ENCODE measurements at places on chromosomes 3 and 15.

GRCh38 chr15:96027501-96027900 is 303.0 kb upstream of the NR2F2 start:
- no peak for DNase-seq

GRCh38 chr3:112900113-112900512 is 53.4 kb upstream of the CD200R1L start:
- peak; percentile 28 for DNase-seq

DNA sequence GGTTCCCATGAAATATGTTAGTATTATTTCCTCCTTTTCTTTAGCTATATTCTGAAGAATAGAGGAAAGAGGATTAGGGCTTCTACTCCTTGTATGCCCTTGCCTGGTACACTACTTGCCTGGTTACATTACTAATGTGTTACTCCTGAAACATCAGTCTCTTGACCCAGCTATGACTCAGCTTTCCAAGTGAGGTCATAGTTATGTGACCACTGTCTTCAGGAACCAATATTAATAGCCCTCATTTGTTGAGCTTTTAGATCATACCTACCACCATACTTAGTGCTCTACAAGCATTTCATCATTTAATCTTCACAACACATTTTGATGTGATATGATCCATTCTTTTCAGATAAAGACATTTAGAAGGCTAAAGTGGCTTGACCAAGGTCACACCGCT is 60.3 kb downstream of the CMSS1 start:
- no peak for DNase-seq

- DNase-seq = no peak
Observed at GRCh38 chr15:35657679-35658311, 111.8 kb upstream of the DPH6 start.

GRCh38 chr15:61916104-61916503 is 144.1 kb downstream of the VPS13C start:
- DNase-seq = no peak

DNA sequence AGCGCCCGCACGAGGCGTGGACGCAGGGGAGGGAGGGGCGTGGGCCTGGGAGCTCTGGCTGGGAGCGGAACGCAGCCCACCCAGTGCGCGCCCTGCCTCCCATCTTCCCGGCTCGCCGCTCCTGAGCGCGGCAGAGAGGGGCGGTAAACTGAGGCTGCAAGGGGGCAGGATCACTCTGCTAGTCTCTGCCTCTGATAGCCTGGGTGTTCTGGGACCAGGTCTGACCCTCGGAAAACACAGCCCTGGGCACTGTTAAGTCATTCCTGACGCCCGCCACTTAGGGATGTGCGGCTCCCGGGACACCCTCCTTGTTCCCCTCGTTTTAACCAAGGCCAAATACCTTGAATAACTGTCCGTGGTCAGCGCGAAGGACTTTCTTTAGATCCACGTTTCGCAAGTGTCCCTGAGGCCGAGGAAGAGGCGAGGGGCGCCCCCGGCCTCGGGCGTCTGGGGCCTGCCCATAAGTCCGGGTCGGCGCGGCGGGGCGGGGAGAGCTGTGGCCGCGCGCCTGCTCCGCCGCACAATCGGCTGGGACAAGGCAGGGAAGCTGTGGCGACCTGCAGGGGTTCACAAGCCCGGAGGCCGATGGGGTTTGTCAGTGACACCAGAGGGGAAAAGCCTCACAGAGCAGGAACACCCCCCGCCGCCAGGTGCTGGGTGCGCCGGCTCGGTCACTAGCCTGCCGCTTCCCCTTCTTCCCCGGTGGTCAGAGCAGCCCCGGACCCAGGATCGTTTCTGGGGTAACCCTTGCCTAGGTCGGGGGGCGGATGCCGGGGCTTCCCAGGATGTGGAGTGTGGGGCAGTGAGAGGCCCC is 1.5 kb downstream of the ITPKA start:
- no peak for DNase-seq

- no peak for DNase-seq
Observed at GRCh38 chr3:27985369-27986035, 255.9 kb upstream of the CMC1 start.

GRCh38 chr15:85748176-85748575 is 46.5 kb downstream of the KLHL25 start:
- no peak for DNase-seq

DNA sequence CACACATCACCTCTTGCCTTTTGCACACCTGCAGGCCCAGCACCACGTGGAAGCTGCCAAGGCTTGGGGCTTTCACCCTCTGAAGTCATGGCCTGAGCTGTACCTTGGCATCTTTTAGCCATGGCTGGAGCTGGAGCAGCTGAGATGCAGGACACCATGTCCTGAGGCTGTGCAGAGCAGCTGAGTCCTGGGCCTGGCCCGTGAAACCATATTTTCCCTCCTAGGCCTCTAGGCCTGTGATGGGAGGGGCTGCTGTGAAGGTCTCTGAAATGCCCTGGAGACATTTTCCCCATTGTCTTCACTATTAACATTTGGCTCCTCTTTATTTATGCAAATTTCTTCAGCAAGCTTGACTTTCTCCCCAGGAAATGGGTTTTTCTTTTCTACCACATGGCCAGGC is 41.9 kb upstream of the PEX5L start:
- DNase-seq = no peak

GRCh38 chr3:53740956-53741355 is 105.3 kb downstream of the CHDH start:
- DNase-seq = no peak

DNA sequence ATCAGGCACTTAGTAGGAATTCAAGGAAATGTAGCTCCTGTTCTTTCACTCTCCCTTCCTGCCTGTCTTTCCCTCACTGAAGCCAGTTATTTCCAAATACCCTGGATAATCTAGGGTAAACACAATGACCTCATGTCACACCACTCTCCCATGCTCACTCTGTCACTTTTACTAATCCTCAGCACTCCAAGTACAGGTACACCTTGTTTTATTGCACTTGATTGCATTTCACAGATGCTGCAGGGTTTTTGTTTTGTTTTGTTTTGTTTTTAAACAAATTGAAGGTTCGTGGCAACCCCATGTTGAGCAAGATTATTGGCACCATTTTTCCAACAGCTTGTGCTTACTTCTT is 40.8 kb downstream of the PPM1L start:
- DNase-seq = no peak

DNA sequence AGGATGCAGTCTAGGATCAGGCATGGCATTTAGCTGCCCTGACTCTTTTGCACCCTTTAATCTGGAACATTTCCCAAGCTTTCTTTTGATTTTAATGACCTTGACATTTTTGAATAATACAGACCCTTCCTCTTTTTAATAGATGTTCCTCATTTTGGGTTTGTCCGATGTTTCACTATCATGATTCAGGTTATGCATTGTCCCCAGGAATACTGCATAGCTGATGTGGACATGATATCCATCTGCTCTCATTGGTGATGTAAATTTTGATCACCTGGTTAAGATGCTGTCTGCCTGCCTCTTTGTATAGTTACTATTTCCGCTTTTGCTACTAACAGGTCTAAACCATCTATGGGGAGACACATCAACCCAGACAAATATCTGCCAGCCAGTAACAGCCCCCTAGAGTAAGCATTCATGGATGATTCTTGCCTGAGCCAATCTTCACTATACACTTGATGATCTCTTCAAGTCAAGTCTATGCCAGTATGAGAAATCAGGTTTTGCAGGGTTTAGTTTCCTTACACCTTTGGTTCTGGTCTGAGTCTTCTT is 50.6 kb upstream of the ULK4 start:
- DNase-seq = no peak

GRCh38 chr3:29346828-29347227 is 66.0 kb downstream of the RBMS3 start:
- no peak for DNase-seq

GRCh38 chr15:78715434-78715833 is 74.4 kb upstream of the CHRNB4 start:
- no peak for DNase-seq

- no peak for DNase-seq
Observed at GRCh38 chr3:128006061-128007032, 45.9 kb upstream of the SEC61A1 start.

DNA sequence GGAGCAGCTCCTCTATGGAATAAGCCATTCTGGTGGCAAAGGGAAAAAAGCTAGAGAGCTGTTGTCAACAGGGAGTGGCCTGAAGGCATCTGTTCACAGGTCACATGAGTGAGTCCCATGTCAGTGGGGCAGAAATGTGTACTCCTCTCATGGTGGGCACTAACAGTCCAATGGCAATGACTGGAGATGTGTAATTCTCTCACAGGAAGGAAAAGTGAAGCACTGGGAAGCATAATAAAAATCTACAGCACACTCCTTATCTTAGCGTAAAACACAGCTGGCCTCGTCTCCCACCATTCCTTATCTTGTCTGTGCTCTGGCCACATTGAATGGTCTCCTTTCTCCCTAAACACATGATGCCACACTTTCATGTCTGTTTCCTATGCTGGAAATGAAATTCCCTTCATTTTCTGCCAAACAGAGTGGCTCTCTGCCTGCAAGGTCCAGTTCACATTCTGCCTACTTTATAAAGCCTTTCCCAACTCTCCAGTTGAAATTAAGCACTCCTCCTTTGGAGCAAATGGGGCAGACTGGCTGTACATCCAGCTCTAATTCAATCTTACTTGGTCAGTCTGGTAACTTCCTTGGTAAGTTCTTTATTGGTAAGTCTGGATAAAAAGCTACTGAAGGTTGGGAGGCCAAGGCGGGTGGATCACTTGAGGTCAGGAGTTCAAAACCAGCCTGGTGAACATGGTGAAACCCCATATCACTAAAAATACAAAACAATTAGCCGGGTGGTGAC is 139.8 kb downstream of the RPL22L1 start:
- DNase-seq = no peak

GRCh38 chr15:63283126-63283525 is 5.7 kb downstream of the APH1B start:
- DNase-seq = no peak

DNA sequence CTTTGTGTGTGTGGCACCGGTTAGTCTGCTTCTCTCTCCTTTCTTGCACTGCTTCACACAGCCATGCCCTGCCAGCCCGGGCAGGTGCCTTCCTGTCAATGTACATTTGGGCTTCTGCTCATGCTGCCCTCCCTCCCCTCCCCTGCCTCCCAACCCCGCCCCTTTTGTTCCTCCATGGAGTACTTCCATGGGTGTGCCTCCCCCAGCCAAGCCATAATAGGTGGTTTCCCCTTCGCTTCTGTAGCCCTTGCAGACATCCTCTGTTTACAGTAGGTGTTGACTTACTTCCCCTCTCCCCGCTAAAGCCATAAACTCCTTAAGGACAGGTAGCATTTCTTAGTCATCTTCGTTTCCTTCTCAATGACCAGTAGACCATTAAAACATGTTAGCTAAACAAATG is 31.8 kb upstream of the CRTC3 start:
- no peak for DNase-seq

- DNase-seq = no peak
Observed at GRCh38 chr3:147411238-147411814, 2.2 kb downstream of the ZIC1 start.

DNA sequence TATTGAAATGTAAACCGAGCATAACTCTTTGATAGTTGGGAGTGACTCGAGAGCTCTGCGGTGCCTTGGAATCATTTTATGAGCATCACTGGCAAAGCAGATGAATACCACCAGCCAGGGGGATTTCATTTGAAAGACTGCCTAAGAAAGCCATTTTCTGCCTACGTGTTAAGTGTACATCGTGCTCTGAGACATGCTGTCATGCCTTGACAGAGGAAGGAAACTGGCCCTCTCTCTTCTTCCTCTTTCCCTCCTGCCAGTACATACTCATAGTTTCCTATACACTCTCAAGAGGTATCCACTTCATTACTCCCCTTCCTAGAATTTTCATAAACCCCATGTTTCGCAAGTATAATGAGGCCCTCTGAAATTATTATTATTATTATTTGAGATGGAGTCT is 8.8 kb downstream of the BCL2A1 start:
- no peak for DNase-seq

- no peak for DNase-seq
Observed at GRCh38 chr3:59251869-59252268, 202.0 kb upstream of the CFAP20DC start.

GRCh38 chr3:79414806-79415205 is 353.0 kb downstream of the ROBO1 start:
- DNase-seq = peak; percentile 21

DNA sequence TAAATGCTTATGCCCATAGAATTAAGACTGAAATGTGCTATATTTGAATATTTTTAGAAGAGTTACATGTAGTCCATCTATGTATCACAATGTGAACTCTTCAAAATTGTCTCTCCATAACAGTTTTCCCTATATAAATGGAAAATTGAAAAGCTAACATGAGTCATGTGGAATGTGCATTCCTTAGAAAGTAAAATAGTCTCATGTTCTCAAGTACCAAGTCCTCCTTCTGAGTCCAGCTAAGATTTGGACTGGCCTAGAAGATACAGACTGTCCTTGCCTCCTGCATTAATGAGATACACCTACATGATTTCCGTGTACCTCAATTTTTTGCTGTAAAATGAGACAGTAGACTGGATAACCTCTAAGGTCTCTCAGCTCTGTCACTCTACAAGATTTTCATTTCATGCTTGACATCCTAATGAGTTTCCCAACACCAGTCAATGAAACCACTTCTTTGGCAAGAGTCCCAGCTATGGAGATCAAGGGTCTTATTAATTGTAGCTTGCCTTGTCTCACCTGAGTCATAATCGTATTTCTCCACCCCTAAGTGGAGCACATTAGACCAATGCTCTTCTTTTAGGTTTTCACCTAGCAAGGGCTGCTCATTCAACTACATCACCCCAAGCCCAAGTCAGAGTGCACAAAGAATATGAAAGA is 350.6 kb upstream of the IL12A start:
- DNase-seq = no peak

DNA sequence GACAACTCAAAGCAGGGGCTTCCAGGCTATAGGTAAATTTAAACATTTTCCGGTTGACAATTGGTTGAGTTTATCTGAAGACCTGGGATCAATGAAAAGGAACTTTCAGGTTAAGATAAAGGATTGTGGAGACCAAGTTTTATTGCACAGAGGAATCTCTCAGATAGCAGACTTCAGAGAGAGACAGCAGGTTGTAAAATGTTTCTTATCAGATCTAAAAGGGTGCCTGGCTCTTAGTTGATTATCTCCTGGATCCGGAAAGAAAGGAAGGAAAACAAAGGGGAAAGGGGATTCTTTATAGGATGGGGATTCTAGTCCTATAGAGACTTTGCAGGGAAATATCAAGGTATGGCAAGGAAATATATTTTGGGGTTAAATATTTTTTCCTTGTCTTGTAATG is 951.3 kb upstream of the SEMA6D start:
- no peak for DNase-seq

- DNase-seq = no peak
Observed at GRCh38 chr3:109644746-109645145, 307.4 kb upstream of the DPPA4 start.

DNA sequence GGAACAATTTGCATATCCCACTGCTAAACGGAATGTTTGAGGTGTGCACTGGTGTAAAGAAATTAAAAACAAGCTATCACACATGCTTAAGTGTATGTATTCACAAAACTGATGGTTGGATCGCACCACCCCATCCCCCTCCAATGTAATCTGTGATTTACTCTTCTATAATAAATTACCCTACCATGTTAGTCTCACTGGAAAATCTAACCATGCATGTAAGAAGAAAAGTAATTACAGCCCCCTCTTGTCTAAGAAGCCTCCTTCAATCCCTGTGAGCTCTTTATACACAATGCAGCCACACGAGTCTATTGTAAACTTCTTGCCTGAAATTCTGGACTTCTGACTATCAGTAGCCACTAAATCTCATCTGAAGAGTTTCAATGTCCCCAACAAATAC is 173.6 kb downstream of the ZBTB20 start:
- no peak for DNase-seq

Measured in Ammon's horn (tissue), 1 donor.